Activated CD4-positive, alpha-beta T cell treated with anti-CD3 and anti-CD28 coated beads for 48 hours (primary cell): ENCODE measurements at places on chromosomes 11 and 22.
A peak's percentile ranks its signal among the peaks of the same experiment; 100 is the strongest.

- DNase-seq, result no peak
These were observed 91.3 kb downstream of the BDNF start for GRCh38 chr11:27608951-27609350.

- DNase-seq, result no peak
These were observed 59.5 kb upstream of the PSMA1 start for GRCh38 chr11:14579646-14580045.

- DNase-seq, result no peak
These were observed 44.5 kb downstream of the CELF1 start for GRCh38 chr11:47508240-47508957.

- no peak for DNase-seq
These were observed 51.4 kb upstream of the ACAT1 start for GRCh38 chr11:108069947-108070346.

GRCh38 chr11:35683728-35684339, 21.3 kb downstream of the TRIM44 start:
- no peak for DNase-seq

DNA sequence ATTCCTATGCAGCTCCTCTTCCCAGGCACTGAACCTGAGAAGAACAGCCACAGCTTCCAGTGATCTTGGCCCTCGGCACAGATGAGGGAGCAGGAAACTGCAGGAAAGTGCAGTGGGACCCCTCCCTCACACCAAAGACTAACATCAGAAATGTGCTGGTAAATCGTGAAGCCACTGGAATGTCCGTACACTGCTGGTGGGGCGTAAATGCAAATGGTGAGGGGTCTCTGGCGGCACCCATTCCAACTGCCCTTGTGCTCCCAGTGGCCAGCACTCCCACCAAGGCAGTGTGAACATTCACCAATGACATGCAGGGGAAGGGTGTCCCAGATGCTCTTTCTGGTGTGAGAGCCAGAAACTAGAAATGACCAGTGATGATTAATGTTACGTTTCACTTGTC, 574.0 kb downstream of the BRD1 start:
- no peak for DNase-seq

DNA sequence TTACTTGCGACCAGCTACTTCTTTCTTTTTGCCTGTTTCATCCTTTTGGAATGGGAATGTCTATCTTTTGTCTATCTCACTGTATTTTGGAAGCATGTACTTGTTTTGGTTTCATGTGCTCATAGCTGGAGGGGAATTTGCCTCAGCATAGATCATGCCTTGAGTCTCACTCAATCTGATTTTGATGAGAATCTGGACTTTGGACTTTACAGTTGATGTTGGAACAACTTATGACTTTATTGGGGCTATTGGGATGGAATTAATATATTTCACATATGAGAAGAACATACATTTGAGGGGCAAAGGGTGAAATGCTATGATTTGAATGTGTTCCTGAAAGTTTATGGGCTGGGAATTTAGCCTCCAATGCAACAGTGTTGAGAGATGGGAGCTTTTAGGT, 206.2 kb upstream of the DDI1 start:
- DNase-seq, result no peak

- no peak for DNase-seq
These were observed 27.1 kb downstream of the TIMP3 start for GRCh38 chr22:32828561-32828960.

- peak; percentile 36 for DNase-seq
These were observed 590.0 kb downstream of the METTL15 start for GRCh38 chr11:28697920-28698827.

DNA sequence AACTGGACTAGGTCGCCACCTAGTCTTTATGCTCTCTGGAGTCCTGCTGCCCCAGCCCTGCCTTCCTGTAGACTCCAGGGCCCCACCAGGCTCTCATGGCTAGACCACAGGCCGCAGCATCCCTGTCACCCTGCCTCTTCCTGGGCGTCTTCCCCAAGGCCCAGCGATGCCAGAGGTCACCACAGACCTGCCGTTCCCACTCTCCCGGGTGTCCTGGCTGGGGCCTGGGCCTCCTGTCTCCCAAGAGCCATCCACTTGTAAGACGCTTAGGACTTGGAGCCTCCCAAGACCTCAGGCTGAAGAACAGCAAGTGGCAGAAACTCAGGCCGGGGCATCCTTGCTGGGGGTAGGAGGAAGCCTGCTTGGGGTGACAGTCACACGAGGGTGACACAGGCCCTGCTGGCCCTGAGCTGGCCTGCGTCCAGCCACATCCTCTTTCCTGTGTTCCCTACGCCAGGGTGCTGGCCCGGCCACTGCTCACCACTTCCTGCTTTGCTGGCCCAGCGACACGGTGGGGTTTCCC, 2.0 kb upstream of the TCIRG1 start:
- DNase-seq, result no peak

- DNase-seq, result peak; percentile 95
These were observed 12.5 kb upstream of the TMPRSS6 start for GRCh38 chr22:37121887-37122591.

- no peak for DNase-seq
These were observed 61.8 kb upstream of the ADA2 start for GRCh38 chr22:17281026-17281425.

GRCh38 chr22:23365524-23365923, 185.2 kb downstream of the BCR start:
- no peak for DNase-seq

DNA sequence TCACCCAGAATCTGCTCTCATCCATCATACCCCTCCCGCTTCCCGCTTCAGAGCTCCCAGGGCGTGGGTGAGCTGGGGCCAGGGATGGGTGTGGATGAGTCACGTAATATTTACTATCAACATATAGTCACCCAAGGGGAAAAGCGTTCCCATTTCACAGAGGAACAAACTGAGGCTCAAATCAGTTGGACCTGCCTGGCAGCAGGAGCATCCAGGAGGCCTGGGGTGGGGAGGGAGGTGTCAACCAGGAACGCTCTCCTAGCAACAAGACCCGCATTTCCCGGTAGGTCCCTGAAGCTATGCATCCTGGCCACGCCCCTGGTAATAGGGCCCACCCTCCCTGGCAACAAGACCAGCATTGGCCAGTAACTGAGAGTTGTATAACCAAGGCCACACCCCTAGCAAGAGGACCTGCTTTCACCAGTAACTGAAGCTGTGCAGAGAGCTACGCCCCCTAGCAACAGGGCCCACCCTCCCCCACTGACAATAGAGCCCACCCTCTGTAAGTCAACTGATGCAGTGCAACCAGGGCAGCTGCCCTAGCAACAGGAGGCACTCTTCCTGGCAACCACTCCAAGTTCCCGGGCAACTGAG, 32.7 kb upstream of the TXNRD2 start:
- no peak for DNase-seq

- DNase-seq, result peak; percentile 96
These were observed 164.6 kb downstream of the ETS1 start for GRCh38 chr11:128422576-128423370.

GRCh38 chr11:121767433-121767832, 314.7 kb upstream of the SORL1-AS1 start:
- DNase-seq, result peak; percentile 5

- peak; percentile 52 for DNase-seq
These were observed 743 bp upstream of the CD3D start for GRCh38 chr11:118343248-118343647.

DNA sequence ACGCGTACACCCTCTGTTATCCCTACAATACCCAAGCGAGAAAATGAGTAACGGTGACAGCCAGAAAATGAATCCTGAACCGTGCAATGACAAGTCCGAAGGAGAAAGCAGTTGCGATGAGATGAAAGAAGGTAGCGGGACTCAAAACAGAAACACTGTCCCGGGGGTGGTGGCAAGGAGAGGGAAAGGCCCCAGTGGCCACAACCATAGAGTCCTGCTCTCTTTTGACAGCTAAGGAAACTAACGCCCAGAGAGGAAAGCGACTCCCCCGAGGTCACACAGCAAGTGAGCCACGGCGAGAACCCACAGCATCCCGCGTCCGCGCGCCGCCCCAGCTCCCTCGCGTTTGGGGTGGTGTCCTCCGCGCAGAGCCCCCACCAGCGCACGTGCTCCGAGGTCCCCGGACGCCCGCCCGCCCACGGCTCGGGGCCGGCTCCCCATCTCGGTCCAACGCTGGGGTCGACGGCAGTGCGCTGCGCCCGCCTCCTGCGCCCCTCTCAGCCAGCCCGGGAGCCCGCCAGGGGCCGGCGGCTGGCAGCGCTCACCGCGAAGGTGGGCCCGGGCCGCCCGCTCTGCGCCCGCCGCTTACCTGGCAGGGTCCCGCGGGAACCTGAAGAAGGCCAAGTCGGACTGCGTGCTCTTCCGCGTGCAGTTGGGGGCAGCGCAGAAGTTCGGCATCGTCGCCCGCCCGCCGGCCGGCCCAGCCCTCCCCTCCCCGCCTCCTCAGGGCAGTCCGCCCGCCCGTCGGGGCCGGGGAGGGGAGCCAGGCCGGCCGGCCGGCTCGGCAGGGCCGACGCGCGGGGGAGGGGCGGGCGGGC, 564 bp downstream of the THAP12 start:
- DNase-seq, result peak; percentile 77

DNA sequence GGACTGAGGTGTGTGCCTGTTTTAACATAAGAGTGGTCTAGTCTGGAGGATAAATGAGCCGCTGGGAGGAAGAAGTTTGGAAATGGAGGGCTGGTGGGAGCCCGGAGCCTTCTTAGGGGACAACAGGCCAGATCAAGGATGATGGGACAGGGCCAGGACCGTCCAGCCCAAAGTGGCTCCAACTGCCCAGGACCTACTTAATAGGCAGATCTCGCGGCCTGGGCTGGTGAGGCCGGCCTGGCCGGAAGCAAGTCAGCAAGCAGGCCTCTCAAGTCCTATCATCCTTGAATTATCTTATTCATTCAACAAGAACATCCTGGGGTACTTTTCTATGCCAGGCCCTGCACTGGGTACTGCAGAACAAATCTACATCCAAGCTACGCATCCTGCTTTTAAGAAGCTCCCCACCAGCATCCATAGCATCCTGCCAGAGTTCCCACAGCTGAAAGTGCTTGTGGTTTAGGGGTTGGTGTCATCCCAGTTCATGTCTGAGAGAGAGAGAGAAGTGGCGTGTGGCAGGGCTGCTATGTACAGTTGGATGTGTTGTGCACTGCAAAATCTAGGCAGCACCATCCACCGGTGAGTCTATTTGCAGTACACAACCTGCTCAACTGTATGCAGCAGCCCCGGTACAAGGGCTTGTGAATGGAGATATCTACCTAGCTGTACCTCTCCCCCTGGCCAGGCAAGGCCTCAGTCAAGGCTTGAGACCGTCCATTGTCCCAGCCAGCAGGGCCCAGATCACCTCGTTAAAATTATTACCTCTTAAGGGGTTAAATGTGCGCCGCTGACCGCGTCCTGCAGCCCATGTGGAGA, 82.1 kb downstream of the FBLN1 start:
- DNase-seq, result no peak

DNA sequence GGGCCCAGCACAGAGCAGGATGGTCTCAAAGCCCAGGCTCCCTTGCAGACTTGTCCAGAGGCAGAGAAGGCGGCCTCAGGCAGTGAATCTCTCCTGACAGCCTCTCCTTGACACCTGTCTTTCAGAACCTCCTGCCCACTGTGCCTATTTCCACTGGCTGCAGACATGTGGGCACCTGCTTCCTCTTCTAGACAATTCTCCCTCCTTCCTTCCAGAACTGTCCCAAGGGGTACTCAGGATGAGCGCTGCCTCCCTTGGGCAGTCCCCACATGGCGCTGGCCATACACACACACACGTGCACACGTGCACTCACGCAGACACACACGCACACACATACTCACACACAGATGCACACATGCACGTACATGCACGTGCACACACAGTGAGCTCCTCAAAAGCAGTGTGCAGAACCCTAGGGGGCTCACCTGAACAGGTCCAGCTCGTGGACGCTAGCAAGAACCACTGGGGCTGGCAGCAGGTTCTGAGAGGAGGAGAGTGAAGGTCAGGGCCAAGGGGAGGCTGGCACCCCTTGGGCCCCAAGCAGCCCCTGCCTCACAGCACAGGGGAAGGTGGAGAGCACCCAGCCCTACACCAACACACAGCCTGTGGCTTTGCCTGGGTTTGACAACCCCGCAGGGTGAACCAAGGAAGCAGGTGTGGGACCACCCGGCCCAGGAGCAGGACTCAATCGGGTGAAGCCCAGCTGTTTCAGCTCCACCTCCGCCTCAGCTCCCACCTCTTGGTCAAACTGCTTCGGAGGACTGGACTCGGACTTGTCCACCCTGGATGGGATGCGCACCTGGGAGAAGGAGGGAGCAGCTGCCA, 8.1 kb upstream of the PLXNB2 start:
- DNase-seq, result no peak

GRCh38 chr11:113538451-113539412, 63.5 kb upstream of the DRD2 start:
- no peak for DNase-seq

- DNase-seq, result peak; percentile 40
These were observed 753 bp downstream of the STX3 start for GRCh38 chr11:59755701-59756557.

DNA sequence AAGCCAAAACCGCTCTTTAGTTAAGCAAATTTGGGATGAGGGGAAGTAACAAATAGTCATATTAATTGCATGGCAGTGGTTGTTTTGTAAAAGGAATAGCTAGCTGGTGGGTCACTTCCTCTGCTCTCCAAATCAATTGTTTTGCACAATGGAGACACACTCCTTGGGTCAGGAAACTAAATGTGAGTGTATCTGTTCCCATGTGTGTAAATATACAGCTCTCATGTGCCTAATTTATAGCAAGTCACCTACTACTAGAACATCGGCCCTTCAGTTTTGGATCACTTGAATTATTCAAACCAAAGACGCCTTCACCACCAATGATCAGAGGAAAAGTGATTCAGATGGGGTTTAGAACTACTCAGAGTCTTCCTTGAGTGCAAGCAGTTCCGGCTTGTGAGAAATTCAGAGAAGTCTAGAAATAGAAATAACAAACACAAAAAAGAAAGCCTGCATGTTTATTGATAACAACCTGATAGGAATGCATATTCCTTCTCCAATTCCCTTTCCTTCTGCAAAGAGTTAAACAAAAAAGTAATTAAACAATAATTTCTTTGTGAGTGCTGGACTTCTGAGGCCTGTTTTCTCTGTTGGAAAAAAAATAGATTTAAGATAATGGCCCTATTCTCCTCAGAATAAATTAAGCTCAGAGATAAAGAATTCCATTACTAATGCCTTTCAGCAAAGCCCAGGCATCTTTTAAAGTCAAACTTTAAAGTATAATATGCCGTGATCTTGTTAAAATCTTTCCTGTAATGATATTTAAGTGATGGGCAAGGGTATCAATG, 100.4 kb downstream of the KIRREL3 start:
- DNase-seq, result no peak
